ENCODE measurements at places on chromosomes 5 and 9.

- DNase-seq = no peak
Measured at GRCh38 chr9:125630436-125630835, 76.6 kb downstream of the MAPKAP1 start.

DNA sequence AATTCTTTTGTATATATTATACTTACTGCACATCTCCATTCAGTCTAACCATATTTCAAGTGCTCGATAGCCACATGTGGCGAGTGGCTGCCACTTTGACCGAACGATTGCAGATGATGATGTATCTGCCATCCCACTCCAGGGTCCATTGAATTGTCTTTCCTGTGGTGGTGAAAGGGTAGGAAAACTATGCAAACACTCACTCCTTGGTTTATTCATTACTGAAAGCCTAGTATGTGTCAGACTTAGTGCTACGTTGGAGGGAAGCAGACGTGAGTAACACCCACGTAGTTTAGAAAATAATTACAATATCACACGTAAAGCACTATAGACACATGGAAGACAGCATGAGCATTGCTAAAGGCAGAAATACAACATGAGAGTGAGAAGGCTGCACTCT, 353.7 kb downstream of the CSNK1G3 start:
- no peak for DNase-seq

DNA sequence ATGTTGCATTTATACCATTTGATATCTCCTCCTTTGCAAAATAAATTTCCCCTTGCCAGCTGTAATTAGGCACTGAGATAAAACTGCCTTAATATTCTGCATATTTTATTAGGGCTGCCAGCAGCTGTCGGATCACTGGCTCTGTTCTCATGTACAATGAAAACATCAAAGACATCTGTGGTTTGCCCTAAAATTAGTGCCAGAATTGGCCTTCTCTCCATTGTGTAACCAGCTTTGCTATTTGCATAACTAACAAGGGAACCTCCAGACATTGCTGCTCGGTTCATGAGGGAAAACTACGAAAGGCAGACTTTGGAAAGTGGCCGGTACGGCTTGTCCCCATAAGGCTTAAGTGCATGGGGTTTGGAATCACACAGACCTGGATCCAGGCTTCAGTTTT, 45.5 kb upstream of the KIF2A start:
- DNase-seq = no peak

DNA sequence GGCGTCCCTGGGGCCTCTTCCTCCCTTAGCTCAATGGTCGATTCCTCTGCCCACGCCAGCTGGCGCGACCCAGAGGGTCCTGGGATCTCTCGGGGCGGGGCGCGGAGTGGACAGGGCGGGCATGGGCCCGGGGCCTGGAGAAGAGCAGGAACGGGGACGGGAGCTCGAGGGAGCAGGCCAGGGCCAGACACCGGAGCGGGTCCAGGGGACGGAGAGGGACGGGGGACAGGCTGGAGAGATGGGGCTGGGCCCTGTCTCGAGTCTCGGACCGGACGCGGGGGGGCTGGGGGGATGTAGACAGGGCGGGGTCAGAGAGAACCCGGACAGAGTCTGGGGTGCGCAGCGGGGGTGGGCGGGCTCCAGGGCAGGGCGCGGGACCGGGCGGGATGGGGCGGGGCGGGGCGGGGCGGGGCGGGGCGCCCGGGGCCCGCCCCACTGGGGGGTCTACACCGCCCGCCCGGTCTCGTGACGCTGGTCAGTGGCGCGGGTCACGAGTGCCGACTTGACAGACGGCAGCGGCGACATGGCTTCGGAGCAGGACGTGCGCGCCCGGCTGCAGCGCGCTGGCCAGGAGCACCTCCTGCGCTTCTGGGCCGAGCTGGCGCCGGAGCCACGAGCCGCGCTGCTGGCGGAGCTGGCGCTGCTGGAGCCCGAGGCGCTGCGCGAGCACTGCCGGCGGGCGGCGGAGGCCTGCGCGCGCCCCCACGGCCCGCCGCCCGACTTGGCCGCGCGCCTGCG, at the start of gene UAP1L1:
Gene UAP1L1, plus strand, starts transcription at position 508 of the 738 bp plus-strand sequence. Its CDS starts 16 bp downstream, at position 524.
- DNase-seq = no peak

- no peak for DNase-seq
Measured at GRCh38 chr9:106179191-106179590, 484.9 kb downstream of the TMEM38B start.

- no peak for DNase-seq
Measured at GRCh38 chr5:140509898-140510297, 37.6 kb upstream of the EIF4EBP3 start.

DNA sequence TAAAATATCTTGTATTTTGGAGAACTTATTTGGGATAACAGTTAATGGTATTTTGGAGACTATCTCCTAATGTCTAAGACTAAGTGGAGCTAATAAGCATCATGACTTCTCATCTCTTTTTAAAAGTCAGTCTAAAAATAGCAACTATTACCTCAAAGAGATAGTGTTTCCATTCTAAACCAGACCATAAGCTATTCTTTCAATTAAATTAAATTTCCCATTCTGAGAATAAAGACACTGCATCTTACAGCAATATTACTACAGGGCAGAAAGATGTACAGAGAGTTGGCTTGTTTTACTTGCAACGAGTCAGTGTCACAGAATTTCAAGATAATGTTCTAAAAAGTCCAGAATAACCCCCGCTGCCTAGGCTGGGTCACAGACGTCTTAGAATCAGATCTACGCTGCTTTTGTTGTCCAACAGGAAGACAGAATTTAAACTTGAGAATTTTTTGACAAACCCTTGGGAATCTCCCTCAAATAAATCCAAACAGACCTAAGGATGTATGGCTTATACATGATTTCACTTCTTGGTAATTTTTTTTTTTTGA, 98.9 kb downstream of the USP20 start:
- DNase-seq = no peak

- no peak for DNase-seq
Measured at GRCh38 chr5:117102591-117102990, 528.0 kb upstream of the SEMA6A start.

GRCh38 chr5:131747180-131748105, 49.4 kb downstream of the FNIP1 start:
- DNase-seq = no peak

DNA sequence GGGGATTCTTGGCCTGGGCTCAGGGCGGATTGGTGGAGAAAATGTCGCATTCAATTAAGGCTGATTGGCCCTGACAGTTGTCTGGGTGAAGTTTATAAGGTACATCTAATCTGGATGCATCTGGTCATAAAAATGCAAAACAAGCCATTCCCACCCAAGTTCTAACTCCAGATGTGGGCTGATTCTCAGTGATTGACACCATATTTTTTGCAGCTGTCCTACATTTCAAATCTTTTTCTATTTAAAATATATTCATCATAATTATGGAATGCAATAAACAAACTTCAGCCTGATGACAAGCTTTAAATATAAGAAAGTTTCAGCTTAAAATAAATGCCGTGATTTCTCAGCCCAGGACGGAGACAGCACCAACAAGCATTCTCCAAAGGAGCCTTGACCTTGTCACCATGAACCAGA, 146.4 kb upstream of the SMIM23 start:
- DNase-seq = no peak

GRCh38 chr5:69467442-69468225, 25.0 kb upstream of the OCLN start:
- DNase-seq = no peak

GRCh38 chr9:125486152-125486508, 220.9 kb downstream of the MAPKAP1 start:
- DNase-seq = no peak

DNA sequence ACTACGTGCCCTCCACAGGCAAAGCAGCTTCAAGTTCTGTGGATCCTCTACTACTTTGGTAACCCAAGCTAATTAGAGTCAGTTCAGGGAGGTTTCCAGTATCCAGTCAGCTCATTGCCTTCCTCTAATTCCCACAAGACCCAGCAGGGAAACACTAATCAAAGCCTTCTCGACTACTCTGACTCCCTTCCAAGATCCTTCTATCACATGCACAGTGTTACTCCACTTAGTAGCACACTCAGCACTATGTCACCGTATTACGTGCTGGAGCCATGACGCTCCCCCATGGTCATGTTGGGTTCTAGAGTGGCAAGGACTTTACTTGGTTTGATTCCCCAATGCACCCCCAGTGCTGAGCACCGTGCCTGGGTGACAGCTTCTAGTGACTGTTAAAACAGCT, 53.0 kb downstream of the DCP2 start:
- DNase-seq = no peak

GRCh38 chr5:5615569-5615968, 193.1 kb downstream of the ICE1 start:
- no peak for DNase-seq

- DNase-seq = no peak
Measured at GRCh38 chr5:125536095-125536494, 789.7 kb upstream of the ZNF608 start.

- no peak for DNase-seq
Measured at GRCh38 chr9:92605224-92605623, 64.7 kb downstream of the IPPK start.

DNA sequence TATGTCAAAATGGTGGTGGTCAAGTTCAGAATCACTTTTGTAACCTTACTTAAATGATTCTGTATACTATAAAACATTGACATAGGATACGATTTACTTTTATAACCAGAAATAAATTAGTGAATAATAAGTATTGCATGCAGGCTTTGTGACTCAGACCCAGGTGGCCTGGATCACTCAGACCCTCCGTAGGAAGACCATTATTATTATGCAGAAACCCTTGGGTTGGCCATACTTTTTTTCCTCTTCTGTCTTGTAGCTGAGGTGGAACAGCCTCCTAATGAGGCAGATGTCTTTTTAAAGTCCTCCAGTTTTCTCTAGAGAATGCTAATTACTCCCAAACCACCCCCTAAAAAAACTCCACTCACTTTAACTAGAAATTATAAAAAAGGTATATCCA, 121.9 kb downstream of the LPAR1 start:
- no peak for DNase-seq

DNA sequence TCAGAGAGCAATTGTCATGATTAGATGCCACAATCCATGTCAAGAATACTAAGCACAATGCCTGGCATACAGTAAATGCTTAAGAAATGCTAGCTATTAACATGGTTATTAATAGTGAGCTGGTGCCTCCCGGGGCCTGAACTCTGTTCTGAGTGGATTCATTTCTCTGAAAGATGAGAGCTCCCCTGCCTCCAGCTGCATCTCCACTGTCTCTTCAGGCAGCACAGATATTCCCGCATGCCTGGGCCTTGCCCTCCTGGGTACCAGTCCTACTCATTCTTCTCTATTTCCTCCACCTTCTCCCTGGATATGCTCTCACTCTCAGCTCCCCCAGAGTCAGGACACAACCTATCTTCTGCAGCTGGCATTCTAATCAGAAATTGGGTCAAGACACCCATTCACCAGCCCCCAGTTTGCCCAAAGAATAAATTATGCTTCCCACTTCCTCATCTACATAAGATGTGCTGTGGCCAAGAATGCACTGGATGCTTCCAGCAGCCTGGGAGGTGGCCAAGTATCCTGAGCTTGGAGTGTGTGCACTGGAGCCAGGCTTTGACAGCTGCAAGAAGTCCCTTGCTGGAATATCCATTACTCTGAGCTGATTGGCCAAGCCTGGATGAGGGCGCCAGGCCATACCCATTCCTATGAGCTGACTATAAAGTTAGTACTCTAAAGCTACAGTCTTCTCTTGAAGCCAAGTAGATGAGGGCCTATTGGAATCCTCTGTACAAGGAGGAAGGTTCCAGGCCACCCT, 669.0 kb downstream of the ACTL7B start:
- no peak for DNase-seq

DNA sequence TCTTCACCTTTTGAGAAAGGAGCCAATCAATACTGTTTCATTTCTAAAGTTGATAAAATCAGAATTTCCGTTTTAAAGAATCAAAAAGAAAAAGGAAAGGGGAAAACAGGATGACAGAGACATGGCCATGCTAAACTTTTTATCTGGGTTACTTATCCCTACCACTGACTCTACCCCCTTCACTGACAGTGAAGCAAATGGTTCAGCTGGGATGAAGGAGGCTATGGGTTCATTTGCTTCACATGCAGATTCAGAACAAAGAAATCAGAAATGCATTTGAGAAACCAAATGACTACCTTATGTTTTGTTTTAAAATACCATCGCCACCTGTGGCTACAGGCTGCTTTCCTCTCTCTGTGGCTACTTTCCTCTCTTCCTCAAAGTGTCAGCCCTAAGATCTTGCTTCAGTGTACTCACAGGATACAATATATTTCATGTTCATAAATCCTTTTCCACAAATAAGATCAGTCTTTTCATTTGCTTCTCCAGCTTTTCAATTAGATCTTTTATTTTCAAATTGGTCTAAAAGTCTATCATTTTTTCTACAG, 53.3 kb downstream of the LPAR1 start:
- no peak for DNase-seq

DNA sequence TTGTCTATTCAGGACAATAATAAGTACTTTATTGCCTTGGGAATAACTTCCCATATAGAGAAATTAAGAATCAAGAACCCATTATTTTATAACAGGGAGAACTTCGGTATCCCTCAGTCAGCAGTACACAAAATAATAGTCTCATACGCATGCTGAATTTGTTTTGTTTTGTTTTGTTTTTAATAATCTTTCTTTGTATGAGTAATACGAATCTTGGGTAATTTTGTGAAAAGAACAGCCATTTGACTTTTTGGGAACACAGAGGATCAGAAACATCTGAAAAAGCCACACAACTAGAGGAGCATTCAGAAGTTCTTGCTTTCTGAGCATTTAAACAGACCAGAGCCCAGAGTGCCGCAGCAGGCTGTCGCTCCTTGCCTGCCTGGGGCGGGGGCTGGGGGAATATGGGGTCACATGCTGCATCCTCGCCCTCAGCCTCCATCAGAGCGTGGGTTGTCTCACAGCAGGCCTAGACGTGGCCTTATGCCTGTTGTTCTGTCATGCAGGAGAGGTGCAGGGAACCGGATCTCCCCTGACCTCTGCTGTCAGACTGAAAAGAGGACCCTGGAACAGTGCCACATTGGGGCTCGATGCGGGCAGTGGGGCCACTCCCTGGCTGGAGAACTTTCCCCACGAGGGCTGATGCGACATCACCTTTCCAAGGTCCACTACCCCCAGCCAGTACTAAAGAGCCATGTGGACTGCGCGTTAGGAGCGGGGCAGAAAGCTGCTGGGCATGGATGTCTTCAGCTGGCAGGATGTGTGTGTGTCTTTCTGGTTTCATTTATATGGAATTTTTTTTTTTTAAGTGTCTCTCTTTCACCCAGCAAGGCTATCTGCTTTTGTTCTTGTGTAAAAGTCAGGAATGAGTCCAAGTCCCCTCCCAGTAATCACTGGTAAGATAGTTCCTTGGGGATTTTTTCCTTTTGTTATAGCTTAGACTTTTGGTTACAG, 133.4 kb upstream of the OTULINL start:
- DNase-seq = no peak

GRCh38 chr5:103612545-103612944, 50.0 kb upstream of the NUDT12 start:
- DNase-seq = no peak

- DNase-seq = no peak
Measured at GRCh38 chr5:35745660-35746059, 111.0 kb upstream of the IL7R start.

GRCh38 chr5:117872798-117873368, 1115.5 kb downstream of the DTWD2 start:
- DNase-seq = no peak

Data from stimulated activated CD8-positive, alpha-beta memory T cell treated with anti-CD3 and anti-CD28 coated beads, Interleukin-2, amount 100 ng/mL, for 1 hour (primary cell).